CD4-positive, alpha-beta T cell treated with Interleukin-2 at 100 ng/mL for 4 hours (primary cell): ENCODE measurements at places on chromosomes 7 and 10.

DNA sequence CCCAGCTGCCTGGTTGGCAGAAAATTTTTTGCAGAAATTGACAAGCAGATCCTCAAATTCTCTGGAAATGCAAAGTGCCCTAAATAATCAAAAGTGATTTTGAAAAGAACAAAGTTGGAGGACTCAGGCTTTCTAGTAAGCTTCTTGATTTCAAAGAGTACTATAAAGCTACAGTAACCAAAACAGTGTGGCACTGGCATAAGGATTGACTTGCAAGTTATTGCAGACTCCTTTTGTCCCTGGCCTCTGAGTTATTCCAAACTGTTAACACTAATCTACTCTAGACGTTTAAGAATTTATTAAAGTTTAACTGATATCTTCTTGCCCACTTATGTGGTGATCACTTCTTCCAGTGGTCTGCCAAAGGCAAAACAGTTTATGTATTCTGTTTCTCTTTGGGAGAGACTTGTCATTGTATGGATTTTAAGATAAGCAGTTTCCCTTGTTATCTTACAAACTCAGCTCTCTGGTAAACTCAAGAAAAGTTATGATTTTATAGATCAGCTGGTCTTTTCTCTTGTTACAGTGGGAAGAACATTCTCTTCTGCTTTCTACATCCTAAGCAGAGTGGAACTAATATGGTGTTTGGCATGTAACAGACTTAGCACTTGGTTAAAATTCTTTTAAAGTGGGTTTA lies 41.4 kb downstream of the LOXL4 start:
- no peak for DNase-seq

DNA sequence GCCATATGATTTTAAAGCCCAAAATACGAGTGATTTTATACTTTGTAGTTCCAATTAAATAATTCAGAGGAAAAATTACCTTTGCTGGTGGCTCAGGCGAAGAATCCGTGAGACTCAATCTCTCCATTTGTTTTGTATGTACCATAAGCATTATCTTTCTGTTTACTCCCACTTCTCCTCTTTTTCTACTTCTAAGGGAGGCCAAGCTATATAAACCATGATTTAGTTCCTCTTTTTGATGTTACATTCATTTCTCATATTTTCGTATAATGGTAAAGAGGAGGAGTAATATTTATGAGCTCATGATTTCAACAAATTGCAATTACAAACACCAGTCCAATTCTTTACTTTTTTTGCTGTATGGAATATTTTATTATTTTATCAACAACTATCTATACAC lies 50.6 kb upstream of the TES start:
- DNase-seq = no peak

DNA sequence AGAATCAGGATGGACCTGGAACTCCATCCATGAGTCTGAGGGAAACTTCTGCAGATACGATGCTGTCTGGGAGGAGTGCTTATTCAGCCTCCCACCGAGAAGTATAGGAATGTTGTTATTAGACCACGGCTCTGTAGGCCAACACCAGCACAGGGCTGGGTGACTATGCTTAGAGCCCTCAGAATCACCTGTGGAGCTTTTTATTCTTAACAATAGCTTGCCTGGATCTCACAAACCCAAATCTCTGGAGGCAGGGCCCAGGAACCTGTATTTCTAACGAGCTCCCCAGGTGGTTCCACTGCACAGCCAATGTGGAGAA lies 55.6 kb upstream of the ARID5B start:
- no peak for DNase-seq

DNA sequence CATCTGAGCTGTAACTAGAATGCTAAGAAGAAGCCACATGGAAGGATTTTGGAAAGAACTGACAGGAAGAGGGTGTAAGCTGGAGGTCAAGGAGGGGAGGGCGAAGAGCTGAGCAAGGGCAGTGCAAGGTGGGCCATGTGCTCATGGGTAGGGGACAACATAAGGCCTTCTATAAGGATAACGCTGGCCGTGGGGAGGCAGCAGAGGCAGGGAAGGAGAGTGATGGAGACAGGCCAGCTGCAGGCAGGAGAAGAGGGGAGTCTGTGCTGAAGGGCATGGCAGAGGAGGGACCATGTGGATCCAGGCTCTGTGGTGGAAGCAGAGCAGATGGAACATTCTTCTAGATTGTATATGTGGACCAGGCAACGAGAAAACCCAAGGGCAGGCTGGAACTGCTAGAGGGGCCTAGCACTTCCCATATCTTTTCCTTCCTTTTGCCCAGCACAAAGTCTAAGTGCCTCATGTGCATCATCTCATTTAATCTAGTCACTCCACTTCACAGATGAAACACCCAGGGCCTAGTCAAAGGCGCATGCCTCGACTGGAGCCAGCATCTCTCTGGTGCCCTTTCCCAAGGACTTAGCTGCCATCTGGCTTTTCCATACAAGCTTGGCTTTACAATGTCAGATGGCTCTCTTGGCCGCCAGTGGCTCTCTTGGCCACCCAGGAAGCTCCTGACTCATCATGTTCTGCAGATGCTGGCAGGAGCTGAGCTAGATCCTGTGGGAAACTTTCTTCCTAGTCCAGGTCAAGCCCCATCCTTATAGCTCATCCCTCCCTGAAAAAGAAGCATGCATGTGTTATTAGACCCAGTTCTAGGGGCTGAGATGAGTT lies 6.6 kb downstream of the LRRC18 start:
- no peak for DNase-seq

DNA sequence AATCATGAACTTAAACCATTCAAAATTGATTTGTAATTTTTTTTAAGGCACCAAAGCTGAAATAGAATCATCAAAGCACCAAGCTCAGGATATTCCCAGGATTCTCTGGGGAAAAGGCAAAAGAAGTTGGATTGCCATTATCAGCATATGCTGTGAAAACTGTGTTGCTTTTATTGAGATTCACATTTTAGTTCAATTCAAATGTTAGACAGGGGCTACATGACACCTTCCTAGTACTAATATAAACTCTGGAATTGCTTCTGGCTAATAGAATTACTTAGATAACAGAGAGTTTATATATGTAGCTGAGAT lies 4.3 kb upstream of the NDST2 start:
- no peak for DNase-seq

- no peak for DNase-seq
These were observed 270.7 kb downstream of the PRPF18 start for GRCh38 chr10:13857451-13857850.

GRCh38 chr10:59582780-59583179 lies 126.9 kb downstream of the SLC16A9 start:
- no peak for DNase-seq
